Naive thymus-derived CD8-positive, alpha-beta T cell (primary cell): ENCODE measurements at places on chromosomes 11 and 22. TPM values are rescaled to one million over a fixed set of nuclear protein-coding genes. Genes with fewer than 3 reads are reported as not detected.

Gene P4HA3
- total RNA-seq, result not detected

Gene SYVN1
- 65.2 TPM for total RNA-seq

Gene ROBO4
- total RNA-seq, result not detected

Gene TLCD5
- not detected for total RNA-seq

Gene ANGPTL5
- not detected for total RNA-seq

Gene C22orf42
- total RNA-seq, result not detected

Gene SAA4
- not detected for total RNA-seq

Gene MAP4K2
- 128 TPM for total RNA-seq

Gene OR5M3
- total RNA-seq, result not detected

Gene DDX10
- 26.3 TPM for total RNA-seq

Gene HMOX1
- total RNA-seq, result 3.1 TPM

Gene HTR3A
- not detected for total RNA-seq

Gene GRM5
- not detected for total RNA-seq

Gene FOLR2
- total RNA-seq, result 0.31 TPM

Gene MYRF
- 0.68 TPM for total RNA-seq

Gene TBX10
- total RNA-seq, result not detected

Gene SCARF2
- 2.9 TPM for total RNA-seq

Gene GTSE1
- total RNA-seq, result 0.68 TPM
